ENCODE measurements at places on chromosomes 7 and 10.

DNA sequence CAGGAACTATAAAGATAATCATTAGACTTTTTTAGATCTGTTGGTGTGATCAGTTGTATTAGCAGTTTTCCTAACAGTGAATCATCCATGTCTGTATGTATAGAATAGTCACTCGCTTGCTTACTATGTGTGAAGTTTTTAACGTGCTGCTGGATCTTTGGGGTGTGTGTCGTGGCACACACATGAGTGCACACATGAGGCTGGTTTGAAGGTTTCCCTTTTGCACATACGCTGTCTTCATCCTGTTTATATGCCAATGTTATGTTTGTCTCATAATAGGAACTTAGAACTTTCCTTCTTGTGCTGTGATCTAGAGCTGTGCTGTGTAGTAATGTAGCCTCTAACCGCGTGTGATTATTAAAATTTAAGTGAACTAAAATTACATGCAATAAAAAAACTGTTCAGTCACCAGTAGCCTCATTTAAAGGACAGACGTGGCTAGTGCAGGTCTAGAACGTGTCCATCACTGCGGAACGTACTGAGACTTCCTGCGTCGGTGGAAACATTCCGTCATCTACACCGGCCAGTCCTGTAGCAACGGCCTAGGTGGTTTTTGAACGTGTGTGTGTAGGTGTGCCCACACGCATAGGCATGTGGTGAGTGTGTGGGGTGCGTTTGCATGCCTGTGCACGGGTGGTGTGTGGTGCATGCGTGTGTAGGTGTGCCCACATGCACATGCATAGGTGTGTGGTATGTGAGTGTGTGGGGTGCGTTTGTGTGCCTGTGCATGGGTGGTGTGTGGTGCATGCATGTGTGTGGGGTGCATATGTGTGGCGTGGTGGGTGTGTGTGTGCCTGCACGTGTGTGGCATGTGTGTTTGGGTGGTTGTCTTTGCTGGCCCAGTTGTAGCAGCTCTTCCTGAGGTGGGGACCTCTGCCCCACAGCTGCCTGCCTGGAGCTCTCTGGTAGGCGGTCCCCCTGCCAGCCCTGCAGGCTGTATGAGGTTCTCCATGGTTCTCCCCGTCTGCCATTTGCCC, 56.6 kb downstream of the INPP5A start:
- DNase-seq: no peak

- no peak for DNase-seq
Measured at GRCh38 chr7:108455998-108456677, at the start of gene NRCAM. TSS of gene NRCAM (minus strand) at chr7:108456436. CDS start at chr7:108240064, 216,372 bp downstream.

DNA sequence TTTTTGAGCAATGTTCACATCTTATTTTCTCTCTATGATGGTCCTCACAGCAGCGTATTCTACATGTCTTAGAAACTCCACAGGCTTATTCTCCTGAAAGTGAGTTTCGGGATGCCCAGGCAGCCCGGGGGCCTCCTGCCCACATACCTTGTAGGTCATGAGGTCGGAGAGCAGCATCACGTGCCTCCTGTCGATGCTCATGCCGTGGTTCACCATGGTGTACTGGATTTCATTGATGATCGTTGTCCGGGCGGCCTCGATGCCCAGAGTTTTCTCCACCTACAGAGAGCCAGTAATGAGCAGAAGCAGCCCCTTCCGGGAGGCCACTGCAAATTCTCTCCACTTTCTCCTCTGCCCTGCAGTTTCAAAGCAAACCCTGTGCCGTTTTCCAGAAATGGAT, 48.0 kb downstream of the POLR3A start:
- no peak for DNase-seq

GRCh38 chr7:17526621-17527020, 228.2 kb downstream of the AHR start:
- DNase-seq: no peak

DNA sequence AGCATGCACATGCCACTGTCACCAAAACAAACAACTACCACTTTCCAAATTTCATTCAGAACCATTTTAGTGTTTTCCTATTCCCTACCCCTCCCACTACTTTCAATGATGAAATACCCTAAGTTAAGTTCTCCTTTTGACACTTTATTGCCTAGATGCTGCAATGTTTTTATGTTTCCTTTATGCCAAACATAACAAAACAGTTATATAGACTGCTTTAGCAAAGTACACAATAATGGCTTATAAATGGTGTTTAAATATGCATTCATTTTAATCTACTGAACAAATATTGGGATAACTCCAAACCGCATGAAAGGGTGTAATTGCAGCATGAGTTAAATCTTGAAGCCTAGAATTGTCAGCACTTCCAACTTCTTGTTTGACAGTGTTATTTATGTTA, 69.2 kb downstream of the PHYHIPL start:
- DNase-seq: no peak

- no peak for DNase-seq
Measured at GRCh38 chr7:116582806-116583444, 58.1 kb downstream of the CAV1 start.

DNA sequence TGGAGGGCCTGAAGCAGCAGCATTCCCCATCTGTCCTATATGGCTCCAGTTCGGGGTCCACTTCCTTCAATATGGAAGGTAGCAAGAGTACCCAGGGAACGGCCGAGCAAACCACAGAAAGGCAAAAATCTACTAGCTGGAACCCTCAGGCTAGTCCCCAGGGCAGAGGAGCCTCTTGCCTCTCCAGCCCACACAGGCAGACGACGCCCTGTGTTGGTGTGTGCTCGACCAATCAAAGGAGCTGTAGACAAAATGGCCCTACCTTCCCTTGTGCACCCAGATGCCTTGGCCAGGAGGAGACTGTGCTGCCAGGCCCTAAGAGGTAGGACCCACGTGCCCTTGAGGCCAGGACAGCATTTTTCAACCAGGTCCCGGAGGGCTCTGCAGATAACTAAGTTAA, 91.5 kb downstream of the FAM53B start:
- no peak for DNase-seq

DNA sequence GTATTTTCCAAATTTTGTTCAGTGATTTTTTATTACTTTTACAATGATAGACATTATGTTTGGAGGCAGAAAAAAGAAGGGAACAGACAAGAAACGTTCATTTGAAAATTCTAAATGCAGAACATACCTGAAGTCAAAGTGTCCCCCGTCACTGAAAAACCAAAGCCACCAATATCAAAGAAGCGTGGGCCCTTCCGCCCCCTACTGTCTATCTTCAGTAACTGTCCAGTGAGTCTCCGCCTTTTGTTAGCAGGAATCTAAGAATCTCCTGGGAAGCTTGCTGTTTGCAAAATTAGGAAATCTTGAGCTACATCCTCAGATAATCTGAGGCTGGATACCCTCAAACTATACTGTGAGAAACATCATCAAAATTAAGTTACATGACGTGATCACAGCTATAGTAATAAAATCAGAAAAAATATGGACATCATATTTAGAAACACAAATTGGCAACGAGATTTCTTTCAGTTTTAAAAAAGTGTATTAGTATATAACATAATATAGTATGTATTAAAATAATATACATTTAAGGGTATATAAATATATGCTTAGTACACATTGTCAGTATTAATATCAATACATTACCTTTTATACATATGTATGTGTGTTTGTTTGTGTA, 169.3 kb upstream of the AKR1E2 start:
- no peak for DNase-seq

GRCh38 chr7:106827626-106828025, 37.5 kb upstream of the PIK3CG start:
- DNase-seq: no peak

DNA sequence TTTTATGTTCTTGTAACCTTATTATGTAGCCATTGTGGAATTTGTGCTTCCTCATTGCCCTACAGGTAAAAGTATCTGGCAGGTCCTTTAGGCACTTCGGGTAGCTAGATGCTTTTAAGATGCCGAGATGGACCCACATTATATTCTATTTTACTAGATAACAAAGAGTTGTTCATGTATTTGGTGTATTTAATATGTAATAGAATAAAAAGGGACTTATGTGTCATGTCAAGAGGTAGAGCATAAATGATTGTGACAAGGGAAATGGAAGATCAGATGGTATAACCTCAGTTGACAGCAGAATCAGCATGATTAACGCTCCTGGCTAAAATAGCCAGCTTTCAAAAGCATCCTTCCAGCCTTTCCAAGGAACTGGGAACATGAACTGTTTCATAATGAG, 50.6 kb downstream of the NPY start:
- DNase-seq: no peak

DNA sequence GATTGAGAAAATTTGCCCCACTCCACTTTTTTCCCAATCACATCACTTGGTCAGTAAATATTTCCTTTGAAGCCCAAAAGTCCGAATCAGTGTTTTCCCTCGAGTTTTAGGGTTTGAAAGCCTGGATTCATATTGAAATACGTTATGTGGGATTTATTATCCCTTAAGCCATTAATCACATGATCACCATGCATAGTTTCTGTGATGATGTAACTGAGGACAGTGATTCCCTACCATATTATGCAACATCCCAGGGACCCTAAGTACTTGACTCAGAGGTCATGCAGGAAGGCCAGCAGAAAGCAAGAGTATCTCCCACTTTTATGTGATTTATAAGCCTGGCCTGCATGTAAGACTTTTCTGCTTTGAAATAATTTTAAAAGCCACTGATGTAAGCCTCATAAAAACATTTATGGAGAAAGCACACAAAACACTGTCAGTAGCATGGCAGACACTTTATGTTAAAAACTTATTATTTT, 630.6 kb upstream of the ZWINT start:
- no peak for DNase-seq

GRCh38 chr10:36003688-36004087, 361.6 kb upstream of the FZD8 start:
- no peak for DNase-seq

DNA sequence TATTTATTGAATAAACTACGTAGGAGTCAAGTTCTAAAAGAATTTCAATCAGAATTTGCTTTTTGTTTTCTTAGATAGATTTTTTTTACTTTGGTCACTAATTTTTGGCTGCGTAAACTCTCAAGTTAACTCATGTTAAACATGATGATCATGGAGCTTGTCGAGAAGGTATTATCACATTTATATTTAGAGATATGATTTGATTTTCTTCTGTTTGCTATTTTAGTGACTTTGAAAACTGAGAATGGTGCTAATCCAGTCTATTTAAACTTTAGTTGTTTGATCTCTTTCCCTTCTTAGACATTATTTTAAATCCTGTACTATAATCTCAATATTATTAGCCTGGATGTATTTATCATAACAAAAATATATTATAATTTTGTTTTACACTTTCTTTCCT, 179.4 kb upstream of the SEMA3C start:
- DNase-seq: no peak

DNA sequence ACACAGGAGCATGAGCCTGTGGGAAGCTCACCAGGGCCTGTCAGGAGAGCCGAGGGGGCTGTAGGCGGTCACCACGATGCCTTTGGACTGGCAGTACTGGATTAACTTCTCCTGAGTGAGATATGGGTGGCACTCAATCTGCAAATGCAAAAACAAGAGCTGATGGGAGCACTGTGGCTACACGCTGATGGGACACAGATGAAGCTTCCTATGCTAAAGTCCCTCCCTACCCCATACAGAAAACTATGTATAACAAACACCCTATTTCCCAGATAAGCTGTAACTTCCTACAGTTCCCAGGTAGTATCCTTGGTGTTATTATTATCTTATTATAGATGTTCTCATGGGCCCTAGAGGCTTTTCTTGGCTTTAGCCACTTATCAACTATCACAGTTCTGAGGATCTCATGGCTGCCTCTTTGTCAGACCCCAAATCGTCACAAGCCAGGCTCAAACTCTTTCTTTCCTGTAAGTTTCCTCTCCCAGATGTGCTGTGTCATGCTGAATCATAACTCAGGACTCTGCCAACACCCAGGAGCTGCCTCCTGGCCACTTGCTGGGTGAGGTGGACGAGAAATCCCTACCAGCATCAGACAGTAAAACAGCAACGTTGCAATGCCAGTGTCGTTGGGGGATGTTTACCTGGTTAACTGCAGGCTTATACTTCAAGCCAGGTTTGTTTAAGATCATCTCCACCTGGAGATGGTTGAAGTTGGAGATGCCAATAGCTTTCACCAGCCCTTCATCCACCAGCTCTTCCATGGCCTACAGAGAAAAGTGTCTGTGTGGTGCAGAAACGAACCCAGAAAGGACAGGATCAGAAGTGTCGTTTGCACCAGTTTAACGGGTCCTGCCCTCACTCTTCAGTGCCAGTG, 10.3 kb downstream of the AKR1B1 start:
- DNase-seq: no peak

GRCh38 chr10:11600280-11600679, 11.2 kb downstream of the USP6NL start:
- no peak for DNase-seq

DNA sequence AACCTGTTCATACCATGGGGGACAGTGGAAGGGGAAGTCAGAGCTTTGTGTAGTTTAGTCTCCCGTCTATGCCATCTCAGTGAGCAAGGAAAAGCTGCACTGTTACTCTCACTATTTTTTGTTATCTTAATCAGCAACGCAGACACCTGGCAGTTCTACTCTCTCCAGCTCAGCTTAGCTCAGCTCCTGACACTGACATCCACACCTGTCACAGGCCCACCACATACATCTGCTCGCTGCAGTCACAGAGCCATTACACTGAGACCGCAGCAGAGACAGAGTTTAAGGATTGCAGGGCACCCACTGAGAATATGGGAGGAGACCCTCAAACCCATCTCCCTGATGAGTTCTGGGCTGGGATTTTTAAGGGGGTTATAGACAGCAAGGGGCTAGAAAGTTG, 257.3 kb upstream of the AKR1E2 start:
- no peak for DNase-seq

DNA sequence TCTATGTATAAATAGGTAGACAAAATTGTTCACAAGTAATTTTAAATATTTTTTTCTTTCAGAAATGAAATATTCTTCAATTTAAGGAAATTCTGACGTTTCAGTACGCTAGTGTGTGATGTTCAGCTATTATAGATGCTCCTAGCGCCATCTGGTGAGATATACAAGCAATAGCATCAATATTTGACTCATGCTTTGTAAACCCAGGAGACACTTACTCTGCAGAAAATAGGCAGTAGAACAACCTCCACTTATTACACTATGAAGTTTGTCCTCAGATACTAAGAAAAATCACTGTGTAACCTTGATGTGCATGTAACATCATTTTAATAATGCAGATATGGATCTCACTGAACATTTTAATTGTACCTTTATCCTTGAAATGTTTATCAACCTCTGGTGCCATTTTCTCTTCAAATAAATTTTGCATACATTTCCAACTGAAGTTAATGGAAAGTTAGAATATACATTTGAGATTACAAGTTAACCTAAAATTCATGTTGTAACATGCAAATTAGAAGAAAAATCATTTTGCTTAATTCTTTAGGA, 151.5 kb upstream of the FAM3C start:
- no peak for DNase-seq
